Bronchial epithelial cell (primary cell): ENCODE measurements at places on chromosomes 1 and 21. TPM values are rescaled to one million over a fixed set of nuclear protein-coding genes. Genes with fewer than 3 reads are reported as not detected.

- peak; percentile 46 for DNase-seq
Observed at GRCh38 chr1:92817986-92818764, 13.7 kb upstream of the RPL5 start.

GRCh38 chr21:38831526-38832467 is 26.1 kb downstream of the ETS2 start:
- DNase-seq: peak; percentile 100

GRCh38 chr1:22860414-22860800 is 112.3 kb downstream of the LACTBL1 start:
- no peak for DNase-seq

DNA sequence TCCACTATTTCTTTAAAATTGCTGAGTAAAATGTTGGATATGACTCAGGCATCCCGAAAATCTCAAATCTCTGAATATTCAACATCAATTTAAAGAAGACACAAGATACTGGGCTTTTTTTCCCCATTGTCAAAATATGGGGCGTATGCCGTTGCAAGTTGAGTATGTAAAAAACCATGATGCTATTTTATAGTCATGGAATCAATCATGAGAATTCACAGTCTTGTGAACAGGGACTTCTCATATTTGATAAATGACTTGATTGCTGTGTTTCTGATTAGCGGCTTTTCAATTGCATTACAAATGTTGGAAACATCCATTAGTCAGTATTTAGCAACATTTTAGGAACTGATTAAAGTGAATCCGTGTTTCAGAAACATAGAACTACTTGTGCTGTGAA is 45.3 kb downstream of the SETD4 start:
- DNase-seq: no peak

DNA sequence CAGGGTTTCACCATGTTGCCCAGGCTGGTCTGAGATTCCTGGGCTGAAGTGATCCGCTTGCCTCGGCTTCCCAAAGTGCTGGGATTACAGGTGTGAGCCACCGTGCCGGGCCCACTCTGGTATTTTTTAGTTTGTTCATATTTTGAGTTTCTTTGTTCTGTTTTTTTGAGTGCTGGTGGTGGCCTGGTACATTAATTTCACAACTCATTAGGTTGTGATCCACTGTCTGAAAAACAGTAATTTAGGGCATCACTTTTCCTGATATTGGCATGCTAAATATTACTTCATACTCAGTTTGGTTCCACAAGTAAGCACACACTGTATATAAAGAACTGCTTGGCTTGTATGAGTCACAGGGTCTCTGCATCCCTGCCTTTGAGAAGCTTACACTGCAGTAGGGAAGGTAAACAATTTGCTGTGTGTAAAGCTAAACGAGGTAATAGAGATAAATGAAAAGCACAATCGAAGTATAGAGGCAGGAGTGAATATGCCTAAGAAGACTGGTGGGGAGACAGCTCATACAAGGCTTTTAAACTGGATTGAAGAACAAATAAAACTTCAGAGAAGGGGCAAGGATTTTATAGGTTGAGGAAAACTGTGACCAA is 7.7 kb downstream of the SNX27 start:
- peak; percentile 63 for DNase-seq

DNA sequence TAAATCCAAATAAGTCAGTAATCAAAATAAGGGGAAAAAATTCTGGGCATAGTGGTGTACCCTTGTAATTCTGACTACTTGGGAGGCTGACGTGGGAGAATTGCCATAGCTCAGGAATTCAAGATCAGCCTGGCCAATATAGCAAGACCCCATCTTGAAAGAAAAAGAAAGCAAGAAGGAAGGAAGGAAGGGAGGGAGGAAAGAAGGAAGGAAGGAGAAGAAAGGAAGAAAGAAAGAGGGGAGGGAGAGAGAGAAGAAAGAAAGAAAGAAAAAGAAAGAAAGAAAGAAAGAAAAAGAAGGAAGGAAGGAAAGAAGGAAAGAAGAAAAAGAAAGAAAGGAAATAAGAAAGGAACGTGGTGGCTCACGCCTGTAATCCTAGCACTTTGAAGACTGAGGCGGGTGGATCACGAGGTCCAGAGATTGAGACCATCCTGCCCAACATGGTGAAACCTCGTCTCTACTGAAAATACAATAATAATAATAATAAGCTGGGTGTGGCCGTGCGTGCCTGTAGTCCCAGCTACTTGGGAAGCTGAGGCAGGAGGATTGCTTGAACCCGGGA is 64.5 kb upstream of the ROR1 start:
- no peak for DNase-seq

DNA sequence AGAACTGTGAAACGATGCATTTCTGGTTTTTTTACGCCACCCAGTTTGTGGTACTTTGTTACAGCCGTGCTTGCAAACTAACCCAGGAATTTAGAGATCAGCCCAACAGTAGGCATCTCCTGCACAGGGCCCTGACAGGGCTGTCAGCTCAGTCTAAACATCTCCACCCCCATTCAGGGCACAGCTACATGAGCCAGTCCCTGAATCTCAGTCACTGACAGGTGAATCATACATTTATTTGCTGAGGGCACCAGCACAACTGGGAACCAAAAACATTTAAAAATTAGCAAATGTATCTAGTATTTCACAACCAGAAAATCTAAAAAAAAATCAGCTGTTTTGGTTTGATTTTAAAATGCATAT is 30.7 kb downstream of the PRDX6 start:
- peak; percentile 62 for DNase-seq

Gene S1PR1
- under 0.01 and 0.26 TPM in 2 replicates for total RNA-seq

Gene SNX7
- 19.0 and 19.3 TPM in 2 replicates for total RNA-seq
